Fibroblast of the aortic adventitia (primary cell): ENCODE measurements at places on chromosomes 6 and 20. TPM values are rescaled to one million over a fixed set of nuclear protein-coding genes. Genes with fewer than 3 reads are reported as not detected.

GRCh38 chr6:132513831-132514545 lies 1.1 kb upstream of the STX7 start:
- peak; percentile 68 for DNase-seq

- DNase-seq: peak; percentile 67
Measured at GRCh38 chr6:34360556-34360955, 31.9 kb downstream of the NUDT3 start.

DNA sequence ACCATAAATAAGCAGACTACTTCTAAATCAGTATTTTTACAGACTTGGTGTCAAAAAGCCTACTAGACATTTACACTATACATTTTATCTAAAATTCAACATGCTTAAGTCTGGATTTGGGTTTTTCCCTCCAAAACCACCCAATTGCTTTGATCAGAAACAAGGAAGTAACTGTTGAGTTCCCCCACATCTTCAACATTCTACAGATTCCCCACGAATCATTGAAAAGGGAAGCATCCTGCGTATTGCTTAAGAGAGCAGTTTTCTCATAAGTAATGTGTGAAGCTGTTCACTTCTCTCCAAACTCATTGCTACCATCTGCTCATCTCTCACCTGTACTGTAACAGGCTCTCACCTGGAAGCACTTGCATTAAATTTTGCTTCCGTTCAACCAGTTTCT lies 36.4 kb upstream of the RNF144B start:
- DNase-seq: no peak

DNA sequence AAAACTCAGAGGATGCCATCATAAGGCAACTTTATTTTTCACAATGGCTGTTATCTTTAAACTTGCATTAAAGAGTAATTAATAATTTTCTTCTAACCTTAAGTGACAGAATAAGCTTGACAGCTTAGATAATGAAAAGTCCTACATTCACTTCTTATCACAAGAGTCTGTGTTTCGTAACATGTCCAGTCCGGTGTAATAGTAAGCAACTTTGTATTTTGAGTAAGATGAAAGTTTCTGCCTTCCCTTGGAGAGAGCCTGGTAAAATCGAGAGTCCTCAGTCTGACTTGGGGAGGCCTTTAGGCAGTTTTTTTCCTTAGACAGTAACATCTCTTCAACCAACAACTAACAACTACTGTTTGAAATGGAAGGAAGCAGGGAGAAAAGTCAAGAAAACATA lies 195.6 kb downstream of the GRM1 start:
- DNase-seq: peak; percentile 43

Gene KCNQ5
- 2.6 and 9.4 TPM in 2 replicates for total RNA-seq
